ENCODE measurements at places on chromosomes 11 and 22. TPM values are rescaled to one million over a fixed set of nuclear protein-coding genes. Genes with fewer than 3 reads are reported as not detected.

- DNase-seq, result no peak
- H3K36me3 ChIP-seq, result no peaks in the 10 kb centered on the region
- no peak overlapping the region for H3K27ac ChIP-seq
- no peaks in the 10 kb centered on the region for H3K4me1 ChIP-seq
Measured at GRCh38 chr11:8617063-8617462, 23.0 kb upstream of the STK33 start.

The CTSW gene
- 1.3 TPM for total RNA-seq

DNA sequence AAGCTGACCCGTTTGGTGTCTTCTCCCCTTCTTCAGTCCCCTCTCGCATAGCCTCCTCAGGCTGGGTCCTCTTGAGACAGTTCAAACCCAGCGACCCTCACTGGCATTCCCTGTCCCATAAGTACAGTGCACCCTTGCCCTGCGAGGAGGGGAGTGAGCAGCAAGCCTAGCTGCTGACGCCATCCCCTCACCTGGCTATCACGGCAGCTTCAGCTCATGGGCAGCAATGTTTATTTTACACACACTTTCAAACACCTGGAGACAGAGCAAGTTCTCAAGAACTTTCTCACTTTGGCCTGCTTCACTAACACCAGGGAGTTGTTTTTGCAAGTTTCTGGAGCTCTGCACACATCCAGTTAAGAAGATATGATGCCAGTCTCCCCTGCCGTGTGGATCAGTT is 189.6 kb upstream of the E2F8 start:
- H3K27ac ChIP-seq, result no peak overlapping the region
- no peaks in the 10 kb centered on the region for H3K36me3 ChIP-seq
- no peak overlapping the region for H3K4me3 ChIP-seq

GRCh38 chr11:61160487-61161189 is 588 bp downstream of the VPS37C start:
- H3K36me3 ChIP-seq, result no peaks in the 10 kb centered on the region
- no peak for DNase-seq
- peak overlapping the region; percentile 64 for H3K4me3 ChIP-seq
- H3K27me3 ChIP-seq, result no peaks in the 10 kb centered on the region

DNA sequence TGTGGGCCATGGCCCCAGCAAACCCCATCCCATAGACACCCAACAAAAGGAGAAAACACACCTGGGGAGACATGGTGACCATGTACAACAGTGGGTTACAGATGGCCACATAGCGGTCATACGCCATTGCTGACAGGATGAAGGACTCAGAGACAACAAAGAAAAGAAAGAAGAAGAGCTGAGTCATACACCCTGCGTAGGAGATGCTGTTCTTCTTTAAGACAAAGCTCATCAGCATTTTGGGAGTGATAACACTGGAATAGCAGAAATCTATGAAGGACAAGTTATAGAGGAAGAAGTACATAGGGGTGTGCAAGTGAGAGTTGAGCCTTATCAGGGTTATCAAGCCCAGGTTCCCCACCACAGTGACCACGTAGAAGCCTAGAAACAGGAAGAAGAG is 4.9 kb downstream of the OR8B8 start:
- no peaks in the 10 kb centered on the region for H3K27me3 ChIP-seq
- no peak overlapping the region for H3K4me3 ChIP-seq
- H3K4me1 ChIP-seq, result no peaks in the 10 kb centered on the region
- H3K27ac ChIP-seq, result no peak overlapping the region

- DNase-seq, result no peak
- no peak overlapping the region for H3K27ac ChIP-seq
- H3K36me3 ChIP-seq, result no peaks in the 10 kb centered on the region
- no peak overlapping the region for H3K4me3 ChIP-seq
- H3K27me3 ChIP-seq, result no peaks in the 10 kb centered on the region
Measured at GRCh38 chr11:72758690-72759389, 6.6 kb upstream of the ARAP1 start.

GRCh38 chr11:14358729-14359439 is at the start of gene RRAS2:
Gene RRAS2, minus strand, starts transcription at chr11:14359183. Its CDS starts 313 bp downstream, at chr11:14358870.
- peak within 1 kb of the TSS; percentile 52 for H3K27ac ChIP-seq
- H3K4me3 ChIP-seq, result peak within 1 kb of the TSS; percentile 93
- peaks cover 28% of the 10 kb centered on the region for H3K4me1 ChIP-seq
- H3K27me3 ChIP-seq, result no peaks in the 10 kb centered on the region
- H3K36me3 ChIP-seq, result no peaks in the 10 kb centered on the region

- H3K4me1 ChIP-seq, result peaks cover 6% of the 10 kb centered on the region
- H3K27ac ChIP-seq, result no peak overlapping the region
- H3K4me3 ChIP-seq, result no peak overlapping the region
- H3K36me3 ChIP-seq, result no peaks in the 10 kb centered on the region
- no peak for DNase-seq
Measured at GRCh38 chr11:123235656-123236261, 40.7 kb upstream of the CLMP start.

DNA sequence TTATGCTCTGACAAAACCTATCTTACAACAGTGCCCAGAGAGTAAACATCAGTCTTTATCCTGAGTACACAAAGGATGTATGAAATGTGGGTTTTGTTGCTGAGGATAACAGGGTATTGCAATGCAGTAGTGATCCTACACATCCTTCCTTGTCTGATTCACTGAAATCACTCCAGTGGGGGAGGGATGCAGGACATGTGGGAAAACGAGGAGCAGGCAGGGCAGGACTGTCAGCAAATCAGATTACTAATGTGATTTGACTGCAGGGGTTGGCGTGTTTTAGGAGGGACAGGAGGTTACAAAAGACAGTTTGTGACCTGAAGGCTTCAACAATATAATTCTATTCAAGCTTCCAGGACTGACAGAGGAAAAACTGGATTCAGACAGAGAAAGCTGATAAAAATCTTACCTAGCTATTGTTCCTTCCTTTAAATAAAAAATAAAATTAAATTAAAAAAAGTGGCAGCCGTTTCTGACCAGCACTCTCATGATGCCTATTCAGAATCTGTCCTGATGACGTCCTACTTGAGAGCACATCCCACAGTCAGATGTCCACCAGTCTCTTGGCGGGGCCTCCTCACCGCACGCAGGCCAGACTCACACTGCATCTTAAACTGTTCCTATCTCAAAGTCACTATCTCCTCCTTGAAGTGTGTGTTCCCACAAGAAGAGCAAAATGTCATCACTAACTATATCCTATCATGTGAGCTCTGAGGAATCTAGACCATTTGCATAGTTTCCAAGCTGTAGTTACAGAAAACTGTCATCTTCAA is 50.6 kb upstream of the MN1 start:
- no peak overlapping the region for H3K27ac ChIP-seq
- H3K36me3 ChIP-seq, result peaks cover 76% of the 10 kb centered on the region
- DNase-seq, result no peak
- no peaks in the 10 kb centered on the region for H3K4me1 ChIP-seq
- no peaks in the 10 kb centered on the region for H3K27me3 ChIP-seq
- H3K4me3 ChIP-seq, result no peak overlapping the region

DNA sequence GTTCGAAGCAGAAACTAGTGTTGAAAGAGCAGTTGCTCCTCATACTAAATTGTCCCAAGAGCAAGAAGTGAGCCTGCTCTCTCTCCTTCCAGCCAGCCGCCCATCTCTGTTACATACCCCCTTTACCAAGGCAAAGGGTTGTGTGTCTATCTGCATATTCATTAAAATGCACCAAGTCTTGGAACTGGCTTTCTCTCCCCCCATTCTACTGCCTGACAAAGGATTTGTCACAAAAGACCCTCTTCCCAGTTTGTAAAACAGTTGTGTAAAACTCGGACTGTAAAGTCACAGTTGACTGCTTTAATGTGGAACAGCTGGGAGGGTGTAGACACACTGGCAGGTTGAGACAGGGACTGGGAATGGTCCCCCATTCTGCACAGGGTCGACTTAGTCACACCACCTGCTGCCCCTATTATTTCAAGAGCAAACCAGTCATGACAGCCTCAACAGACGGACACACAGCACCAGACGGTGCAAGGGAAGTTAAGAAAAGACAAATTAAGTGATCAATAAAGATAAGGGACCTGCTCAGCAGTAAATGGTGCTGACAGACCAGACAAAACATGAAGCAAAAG is 60.0 kb upstream of the HTATIP2 start:
- H3K27ac ChIP-seq, result no peak overlapping the region
- no peaks in the 10 kb centered on the region for H3K4me1 ChIP-seq
- H3K36me3 ChIP-seq, result no peaks in the 10 kb centered on the region
- no peaks in the 10 kb centered on the region for H3K27me3 ChIP-seq
- DNase-seq, result no peak

GRCh38 chr22:31739795-31740201 is 10.1 kb downstream of the PRR14L start:
- no peak for DNase-seq
- H3K27ac ChIP-seq, result no peak overlapping the region
- H3K36me3 ChIP-seq, result no peaks in the 10 kb centered on the region
- no peak overlapping the region for H3K4me3 ChIP-seq

DNA sequence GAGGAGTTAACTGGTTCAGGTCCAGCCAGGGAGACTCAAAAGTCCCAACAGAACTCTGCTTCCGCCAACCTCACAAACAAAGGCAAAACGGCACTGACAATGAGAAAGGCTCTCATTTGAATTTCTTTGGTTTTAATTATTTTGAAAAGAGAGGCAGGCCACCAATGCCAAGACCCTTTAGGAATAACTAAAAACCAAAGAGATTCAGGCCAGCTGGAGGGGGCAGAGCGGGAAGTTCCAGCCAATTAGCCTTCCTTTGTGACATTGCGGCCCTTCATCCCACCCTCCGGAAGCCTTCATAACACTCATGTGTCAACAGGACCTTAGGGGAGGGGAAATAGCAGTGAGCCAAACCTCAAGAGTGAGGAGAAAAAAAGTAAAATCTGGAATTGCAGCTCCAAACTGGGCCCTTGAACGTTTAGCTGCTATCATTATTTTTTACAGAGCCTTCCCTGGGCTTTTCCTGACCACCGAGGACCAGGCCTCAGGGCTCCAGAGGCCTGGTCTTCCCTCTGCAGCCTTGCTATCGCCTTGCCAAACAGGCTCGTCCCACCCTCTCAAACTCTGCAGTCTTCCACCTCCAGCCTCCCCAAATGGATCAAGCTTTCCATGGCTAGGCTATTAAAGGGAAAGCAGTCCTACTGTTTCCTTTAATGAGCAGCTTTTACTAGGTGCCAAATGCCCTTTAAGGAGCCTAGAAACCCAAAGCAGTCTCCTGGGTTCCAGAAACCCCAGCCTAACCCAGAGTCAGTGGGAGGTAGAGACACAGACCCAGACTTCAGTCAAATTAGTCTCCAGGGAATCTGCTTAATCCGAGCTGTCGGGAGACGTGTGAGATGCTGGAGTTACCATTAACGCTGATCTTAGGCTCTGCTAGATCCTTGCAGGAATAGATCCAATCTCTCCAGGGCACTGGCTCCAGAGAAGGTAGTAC is 114.2 kb downstream of the CCDC34 start:
- no peak for DNase-seq
- no peak overlapping the region for H3K27ac ChIP-seq
- no peaks in the 10 kb centered on the region for H3K4me1 ChIP-seq
- H3K4me3 ChIP-seq, result no peak overlapping the region
- no peaks in the 10 kb centered on the region for H3K36me3 ChIP-seq

The UCP3 gene
- total RNA-seq, result 11.0 TPM

The RBMXL2 gene
- not detected for total RNA-seq

DNA sequence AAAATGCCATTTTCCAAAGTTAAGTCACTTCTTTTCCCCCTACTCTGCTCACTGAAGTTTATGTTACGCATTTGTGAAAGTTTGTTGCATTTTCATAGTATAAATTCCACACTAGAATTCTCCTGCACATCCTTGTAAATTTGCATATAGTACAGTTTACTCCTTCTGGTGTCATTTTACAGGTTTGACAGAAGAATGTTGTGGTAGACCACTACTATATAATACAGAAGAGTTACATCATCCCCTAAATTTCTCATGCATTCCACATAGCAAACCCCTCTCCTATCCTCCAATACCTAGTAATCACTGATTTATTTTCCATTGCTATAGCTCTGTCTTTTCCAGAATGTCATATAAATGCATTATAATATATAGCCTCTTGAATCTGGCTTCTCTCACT is 64.5 kb downstream of the CCDC73 start:
- no peak overlapping the region for H3K27ac ChIP-seq
- no peak for DNase-seq
- H3K4me3 ChIP-seq, result no peak overlapping the region
- H3K27me3 ChIP-seq, result no peaks in the 10 kb centered on the region
- H3K36me3 ChIP-seq, result no peaks in the 10 kb centered on the region

The CARNS1 gene
- total RNA-seq, result 25.9 TPM

GRCh38 chr11:14587258-14587657 is 56.3 kb upstream of the PDE3B start:
- DNase-seq, result no peak
- no peaks in the 10 kb centered on the region for H3K4me1 ChIP-seq
- H3K27me3 ChIP-seq, result no peaks in the 10 kb centered on the region
- no peak overlapping the region for H3K4me3 ChIP-seq
- peaks cover 1% of the 10 kb centered on the region for H3K36me3 ChIP-seq
- no peak overlapping the region for H3K27ac ChIP-seq

The OR51I1 gene
- not detected for total RNA-seq

GRCh38 chr11:75813622-75814039 is 1.4 kb upstream of the UVRAG start:
- peaks cover 28% of the 10 kb centered on the region for H3K4me1 ChIP-seq
- no peak overlapping the region for H3K4me3 ChIP-seq
- no peaks in the 10 kb centered on the region for H3K27me3 ChIP-seq
- DNase-seq, result no peak

- no peak overlapping the region for H3K27ac ChIP-seq
- DNase-seq, result no peak
- H3K36me3 ChIP-seq, result no peaks in the 10 kb centered on the region
- no peak overlapping the region for H3K4me3 ChIP-seq
- no peaks in the 10 kb centered on the region for H3K27me3 ChIP-seq
- no peaks in the 10 kb centered on the region for H3K4me1 ChIP-seq
Measured at GRCh38 chr11:11582011-11582701, 39.6 kb downstream of the GALNT18 start.

DNA sequence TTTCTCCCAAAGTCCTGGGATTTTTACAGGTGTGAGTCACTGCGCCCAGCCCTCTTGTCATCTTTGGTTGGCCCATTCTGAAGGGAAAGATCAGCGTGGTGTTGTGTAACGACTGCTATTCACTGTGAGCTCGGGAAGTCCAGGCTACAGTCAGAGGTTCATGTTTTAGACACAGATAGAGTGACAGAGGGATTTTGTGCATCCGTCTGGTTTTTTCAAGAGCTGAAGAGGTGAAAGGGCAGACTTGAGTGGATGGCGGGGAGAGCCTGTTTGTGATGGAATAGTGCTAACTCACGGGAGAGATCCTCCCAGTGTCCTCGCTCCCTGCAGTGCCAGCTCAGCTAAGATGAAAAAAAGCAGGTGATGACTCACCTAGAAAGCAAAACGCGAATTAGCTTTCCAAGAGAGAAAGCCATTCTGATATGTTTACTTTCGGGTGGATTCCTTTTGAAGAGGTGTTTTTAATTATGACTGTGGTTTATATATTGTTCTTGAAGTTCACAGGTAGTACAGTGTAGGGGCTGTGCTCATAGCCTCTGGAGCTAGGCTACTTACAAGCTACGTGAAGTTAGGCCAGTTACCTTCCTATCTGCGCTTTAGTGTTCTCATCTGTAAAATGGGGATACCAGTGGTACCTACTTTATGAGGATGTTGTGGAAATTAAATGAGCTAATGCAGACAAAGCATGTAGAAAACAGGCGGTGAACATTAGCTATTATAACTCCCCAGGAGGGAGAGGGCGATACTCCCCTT is 67.2 kb downstream of the C11orf91 start:
- H3K27ac ChIP-seq, result no peak overlapping the region
- no peak for DNase-seq
- no peaks in the 10 kb centered on the region for H3K4me1 ChIP-seq

The TRIM29 gene
- not detected for total RNA-seq

- H3K27me3 ChIP-seq, result no peaks in the 10 kb centered on the region
- H3K27ac ChIP-seq, result no peak overlapping the region
- no peak for DNase-seq
- no peaks in the 10 kb centered on the region for H3K4me1 ChIP-seq
- H3K4me3 ChIP-seq, result no peak overlapping the region
Measured at GRCh38 chr11:24949406-24949805, 452.6 kb downstream of the LUZP2 start.

Data from B cell (primary cell).